ENCODE measurements at places on chromosomes 6 and 20.

DNA sequence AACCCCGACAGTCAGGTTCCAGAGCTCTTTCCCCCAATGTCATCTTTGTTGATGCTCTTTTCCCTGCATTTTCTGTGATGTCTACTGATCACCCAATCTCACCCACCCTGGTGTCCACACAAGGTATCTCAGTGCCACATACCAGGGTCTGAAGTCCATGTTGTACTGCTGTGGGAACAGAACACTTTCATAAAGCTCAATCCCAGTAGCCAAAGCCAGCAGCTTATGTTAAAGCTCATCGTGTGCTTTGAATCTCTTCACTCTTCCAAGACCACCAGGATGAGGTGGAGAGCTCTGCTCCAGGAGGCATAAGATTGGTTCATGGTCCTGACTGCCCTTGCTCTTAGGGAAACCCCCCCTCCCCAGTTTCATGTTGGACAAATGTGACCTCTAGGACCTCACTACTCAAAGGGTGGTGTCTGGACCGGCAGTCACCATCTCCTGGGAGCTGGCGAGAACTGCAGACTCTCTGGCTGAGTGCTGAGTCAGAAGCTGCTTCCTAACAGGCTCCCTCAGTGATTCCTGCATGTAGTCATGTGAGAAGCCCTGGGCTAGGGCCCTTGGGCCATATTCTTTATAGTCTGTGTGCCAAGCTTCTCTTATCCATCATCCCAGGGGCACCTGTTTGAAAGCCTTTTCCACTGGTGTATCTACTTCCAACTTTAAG, 13.4 kb upstream of the CPNE5 start:
- DNase-seq: no peak

- DNase-seq: no peak
Measured at GRCh38 chr6:147176795-147177194, 27.4 kb upstream of the STXBP5 start.

DNA sequence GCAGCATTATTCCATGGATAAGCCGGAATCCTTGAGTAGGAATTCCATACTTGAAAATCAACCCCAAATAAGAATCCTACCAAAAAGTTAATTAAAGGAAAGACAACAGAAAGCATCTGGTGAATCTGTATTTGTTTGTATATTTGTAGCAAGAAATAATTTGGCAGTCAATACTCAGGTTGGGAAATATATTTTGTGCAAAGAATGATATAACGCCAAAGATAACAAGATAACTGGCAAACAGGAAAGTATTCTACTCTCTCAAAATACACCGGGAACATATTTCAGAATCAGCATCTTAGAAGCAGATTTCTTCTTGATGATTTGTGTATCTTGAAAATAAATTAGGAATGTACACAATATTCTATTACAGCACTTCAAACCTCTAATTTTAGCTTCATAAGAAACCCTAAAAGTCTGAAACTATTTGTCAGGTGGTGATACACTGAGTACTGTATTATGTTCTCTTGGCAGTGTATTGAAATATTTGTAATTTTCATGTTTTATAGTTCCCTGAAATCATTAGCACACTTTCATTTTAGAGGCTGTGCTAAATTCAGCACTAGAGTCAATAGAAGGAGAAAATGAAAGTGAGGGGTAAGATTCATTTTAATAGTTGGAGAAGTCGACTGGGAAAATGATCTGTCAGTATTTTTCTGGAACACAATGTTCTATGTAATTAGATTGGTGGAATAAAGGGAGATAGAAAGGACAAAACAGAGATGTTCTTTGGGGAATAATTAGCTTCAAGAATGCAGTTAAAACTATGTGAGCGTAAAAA, 879.7 kb upstream of the GJE1 start:
- DNase-seq: no peak

DNA sequence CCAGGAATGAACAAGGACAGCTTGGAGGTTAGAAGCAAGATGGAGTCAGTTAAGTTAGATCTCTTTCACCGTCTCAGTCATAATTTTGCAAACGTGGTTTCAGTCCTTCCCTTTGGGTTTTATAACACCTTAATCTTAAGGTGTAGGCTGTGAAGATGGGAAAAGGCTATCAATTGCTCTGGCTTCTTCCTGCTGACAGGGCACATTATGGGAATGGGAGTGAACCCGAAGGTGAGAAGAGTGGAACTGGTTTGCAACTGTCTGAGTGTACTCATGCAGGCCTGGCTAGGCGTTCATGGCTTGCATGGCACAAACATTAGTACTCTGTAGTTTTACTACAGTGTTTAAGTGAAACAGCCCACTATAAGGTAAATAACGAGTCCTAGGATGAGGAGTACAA, 9.4 kb downstream of the TAF8 start:
- DNase-seq: no peak

GRCh38 chr6:135577059-135577538, 79.6 kb upstream of the AHI1 start:
- DNase-seq: no peak

DNA sequence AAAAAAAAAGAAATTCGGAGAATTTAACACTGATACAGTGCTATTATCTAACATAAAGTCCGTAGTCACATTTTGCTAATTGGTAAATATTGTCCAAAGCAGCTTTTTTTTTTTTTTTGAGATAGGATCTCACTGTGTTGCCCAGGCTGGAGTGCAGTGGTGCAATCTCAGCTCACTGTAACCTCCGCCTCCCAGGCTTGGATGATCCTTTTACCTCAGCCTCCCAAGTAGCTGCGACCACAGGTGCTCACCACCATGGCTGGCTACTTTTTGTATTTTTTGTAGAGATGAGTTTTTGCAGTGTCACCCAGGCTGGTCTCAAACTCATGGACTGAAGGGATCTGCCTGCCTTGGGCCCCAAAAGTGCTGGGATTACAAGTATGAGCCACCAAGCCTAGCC, 15.9 kb downstream of the MTO1 start:
- no peak for DNase-seq

GRCh38 chr20:32510120-32510600, 75.0 kb downstream of the NOL4L start:
- DNase-seq: no peak

DNA sequence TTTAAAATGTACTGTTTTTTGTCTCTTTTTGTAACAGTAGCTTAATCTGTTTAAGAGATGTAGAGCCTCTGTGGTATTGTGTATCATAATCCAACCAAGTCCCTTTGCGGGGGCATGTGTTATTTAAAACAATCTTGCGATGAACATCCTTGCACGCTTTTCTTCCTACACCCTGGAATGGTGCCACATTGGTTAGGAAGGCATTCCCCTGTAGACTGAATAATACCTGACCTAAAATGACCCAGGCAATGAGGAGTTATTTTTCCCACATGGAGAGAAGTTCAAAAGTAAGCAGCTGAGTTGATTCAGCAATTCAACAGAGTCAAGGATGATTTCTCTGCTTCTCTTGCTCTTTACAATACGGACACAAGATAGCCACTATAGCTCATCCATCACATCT, 142.0 kb upstream of the PMEPA1 start:
- no peak for DNase-seq

DNA sequence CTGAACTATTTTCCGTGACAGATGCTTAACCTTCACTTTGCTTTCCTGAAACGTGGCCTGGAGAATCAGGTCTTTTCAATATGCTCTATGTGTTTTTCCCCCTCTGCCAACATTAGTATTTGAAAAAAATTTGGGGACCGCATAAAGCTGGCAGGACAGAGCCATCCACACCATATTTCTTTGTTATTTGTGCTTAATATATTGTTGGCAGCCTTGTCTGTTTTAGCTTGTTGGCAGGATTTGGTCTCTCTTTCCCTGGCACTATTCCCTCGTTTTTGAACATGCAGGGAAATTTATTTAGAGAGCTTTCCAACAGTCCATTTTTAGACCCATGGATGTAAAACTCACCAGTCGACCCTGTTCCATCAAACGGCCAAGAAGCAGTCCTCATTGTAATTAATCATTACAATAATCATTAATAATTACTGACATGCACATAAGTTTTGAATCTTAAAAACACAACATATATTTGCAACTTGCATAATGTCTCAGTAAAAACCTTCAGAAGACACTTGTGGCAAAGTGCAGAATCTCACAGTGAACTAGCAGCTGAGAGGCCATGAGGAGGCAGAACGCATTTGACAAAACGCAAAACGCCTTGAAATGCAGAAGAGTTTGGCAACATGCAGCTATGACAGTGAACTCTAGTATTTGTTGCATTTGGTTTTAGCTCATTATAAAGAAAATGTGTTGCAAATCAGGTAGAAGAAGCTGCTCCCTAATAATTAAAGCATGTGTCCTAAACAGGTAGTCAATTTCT, 514.2 kb downstream of the C6orf118 start:
- no peak for DNase-seq

GRCh38 chr20:52295556-52295955, 104.0 kb upstream of the ZFP64 start:
- DNase-seq: no peak

DNA sequence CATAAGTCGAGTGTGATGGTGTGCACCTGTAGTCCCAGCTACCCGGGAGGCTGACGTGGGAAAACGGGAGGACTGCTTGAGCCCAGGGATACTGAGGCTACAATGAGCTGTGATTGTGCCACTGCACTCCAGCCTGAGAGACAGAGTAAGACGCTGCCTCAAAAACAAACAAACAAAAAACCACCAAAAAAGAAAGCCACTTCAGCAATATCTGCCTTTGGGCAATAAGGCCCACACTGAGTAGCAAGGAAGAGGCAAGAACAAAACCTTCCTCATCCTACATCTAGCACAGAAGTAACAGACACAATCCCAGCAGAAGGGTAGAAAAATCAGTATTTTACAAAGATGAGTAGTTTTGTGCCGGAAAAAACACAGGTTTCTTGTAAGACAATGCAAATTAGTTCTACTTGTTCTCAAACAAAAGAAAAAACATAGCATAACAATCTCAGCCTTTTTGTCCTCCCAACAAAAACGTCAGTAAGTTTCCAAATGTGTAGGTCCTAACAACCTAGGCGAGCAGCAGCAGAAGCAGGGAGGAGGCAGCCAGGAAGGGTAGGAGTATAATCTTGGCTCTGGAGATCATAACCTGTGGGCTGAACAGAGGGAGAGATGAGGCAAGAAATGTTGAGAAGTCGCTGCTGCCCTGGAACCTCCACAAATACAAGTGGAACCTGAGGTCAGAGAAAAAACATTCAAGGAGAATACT, 5.7 kb downstream of the PPP1R10 start:
- DNase-seq: no peak

DNA sequence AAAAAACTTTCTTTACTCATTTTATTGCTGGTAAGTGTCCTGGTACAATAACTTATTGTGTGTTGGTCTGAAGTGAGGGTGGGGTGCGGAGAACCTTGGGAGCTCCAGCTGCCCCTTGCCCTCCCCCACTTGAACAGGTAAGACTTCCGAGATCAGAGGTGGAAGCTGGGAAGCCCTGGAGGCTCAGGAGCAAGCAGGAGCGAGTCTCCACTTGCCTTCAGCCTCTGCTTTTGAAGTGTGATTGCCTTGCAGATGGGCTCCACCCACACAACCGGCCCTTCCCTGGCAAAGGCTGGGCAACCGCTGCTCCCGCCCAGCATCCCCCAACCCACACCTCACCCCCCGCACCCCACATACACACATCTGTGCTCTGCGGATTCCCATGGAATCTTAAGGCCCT, 179.6 kb downstream of the TFAP2C start:
- DNase-seq: no peak

Data from kidney epithelial cell (primary cell).